ENCODE measurements at places on chromosomes 2 and 18.

DNA sequence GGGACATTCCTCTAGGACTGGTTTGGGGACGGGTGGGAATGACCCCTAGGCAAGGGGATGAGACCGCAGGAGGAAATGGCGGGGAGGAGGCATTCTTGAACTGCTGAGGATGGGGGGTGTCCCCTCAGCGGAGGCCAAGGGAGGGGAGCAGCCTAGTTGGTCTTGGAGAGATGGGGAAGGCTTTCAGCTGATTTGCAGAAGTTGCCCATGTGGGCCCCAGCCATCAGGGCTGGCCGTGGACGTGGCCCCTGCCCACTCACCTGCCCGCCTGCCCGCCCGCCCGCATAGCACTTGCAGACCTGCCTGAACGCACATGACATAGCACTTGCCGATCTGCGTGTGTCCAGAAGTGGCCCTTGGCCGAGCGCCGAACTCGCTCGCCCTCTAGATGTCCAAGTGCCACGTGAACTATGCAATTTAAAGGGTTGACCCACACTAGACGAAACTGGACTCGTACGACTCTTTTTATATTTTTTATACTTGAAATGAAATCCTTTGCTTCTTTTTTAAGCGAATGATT, 4.9 kb downstream of the INHBB start:
- H3K4me1 ChIP-seq: peaks cover 17% of the 10 kb centered on the region
- no peak for DNase-seq
- no peaks in the 10 kb centered on the region for H3K36me3 ChIP-seq
- no peak overlapping the region for H3K27ac ChIP-seq
- no peak overlapping the region for H3K4me3 ChIP-seq

- H3K27me3 ChIP-seq: no peaks in the 10 kb centered on the region
- H3K36me3 ChIP-seq: no peaks in the 10 kb centered on the region
- DNase-seq: peak; percentile 64
These were observed 114.7 kb downstream of the FAM210A start for GRCh38 chr18:13611601-13612195.

- H3K4me1 ChIP-seq: peaks cover 11% of the 10 kb centered on the region
- H3K4me3 ChIP-seq: peak within 1 kb of the TSS; percentile 45
- H3K36me3 ChIP-seq: no peaks in the 10 kb centered on the region
- no peaks in the 10 kb centered on the region for H3K27me3 ChIP-seq
These were observed at the start of gene CCDC141 for GRCh38 chr2:179049546-179050311. Gene CCDC141, minus strand, starts transcription at chr2:179050137. Its CDS starts 196 bp downstream, at chr2:179049941.

GRCh38 chr2:14932285-14932684, 299.8 kb downstream of the LRATD1 start:
- H3K4me3 ChIP-seq: no peak overlapping the region
- H3K27me3 ChIP-seq: no peaks in the 10 kb centered on the region
- H3K36me3 ChIP-seq: no peaks in the 10 kb centered on the region
- H3K4me1 ChIP-seq: no peaks in the 10 kb centered on the region
- no peak overlapping the region for H3K27ac ChIP-seq
- DNase-seq: no peak

DNA sequence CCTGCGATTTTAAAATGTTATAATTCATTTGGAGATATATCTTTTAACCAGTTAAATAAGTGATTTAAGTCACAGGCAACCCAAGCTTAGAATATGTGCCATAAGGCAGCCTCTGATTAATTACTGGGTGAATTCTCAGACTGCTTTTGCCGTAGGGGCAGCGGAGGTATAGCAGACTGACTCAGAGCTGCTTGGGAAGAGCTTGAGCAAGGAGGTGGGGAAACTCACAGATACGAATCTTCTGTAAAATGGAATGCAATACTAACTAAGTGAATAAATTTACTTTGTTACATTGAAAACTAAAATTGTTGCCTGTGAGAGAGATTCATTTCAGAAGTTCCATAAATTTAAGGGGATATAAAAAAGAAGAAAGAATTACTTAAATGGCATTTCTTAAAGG, 115.4 kb downstream of the KYNU start:
- H3K4me3 ChIP-seq: no peak overlapping the region
- H3K27ac ChIP-seq: no peak overlapping the region
- H3K4me1 ChIP-seq: no peaks in the 10 kb centered on the region
- H3K27me3 ChIP-seq: no peaks in the 10 kb centered on the region
- no peaks in the 10 kb centered on the region for H3K36me3 ChIP-seq
- no peak for DNase-seq

GRCh38 chr2:60602828-60603532, 49.5 kb upstream of the BCL11A start:
- H3K36me3 ChIP-seq: no peaks in the 10 kb centered on the region
- H3K27ac ChIP-seq: no peak overlapping the region
- H3K4me3 ChIP-seq: no peak overlapping the region

DNA sequence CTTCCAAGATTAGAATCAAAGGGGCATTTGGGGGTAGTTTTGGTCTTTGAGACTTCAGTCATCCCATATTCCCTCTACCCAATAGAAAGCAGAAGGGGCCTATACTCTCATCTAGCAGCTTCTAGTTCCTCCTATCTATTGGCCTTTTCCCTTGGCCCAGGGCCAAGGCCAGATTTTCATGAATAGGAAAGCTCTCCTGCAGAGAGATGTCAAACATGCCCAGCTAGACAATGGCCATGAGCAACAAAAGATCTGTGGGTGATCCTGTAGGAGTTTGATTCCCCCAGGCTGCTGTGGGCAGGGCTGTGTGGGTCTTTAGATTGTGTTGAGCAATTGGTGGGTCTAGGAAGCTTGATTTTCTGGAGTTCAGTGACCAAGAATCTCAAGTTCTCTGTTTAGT, 2.9 kb upstream of the ADCYAP1 start:
- H3K27me3 ChIP-seq: peaks cover 93% of the 10 kb centered on the region
- peaks cover 20% of the 10 kb centered on the region for H3K4me1 ChIP-seq
- no peak overlapping the region for H3K27ac ChIP-seq

DNA sequence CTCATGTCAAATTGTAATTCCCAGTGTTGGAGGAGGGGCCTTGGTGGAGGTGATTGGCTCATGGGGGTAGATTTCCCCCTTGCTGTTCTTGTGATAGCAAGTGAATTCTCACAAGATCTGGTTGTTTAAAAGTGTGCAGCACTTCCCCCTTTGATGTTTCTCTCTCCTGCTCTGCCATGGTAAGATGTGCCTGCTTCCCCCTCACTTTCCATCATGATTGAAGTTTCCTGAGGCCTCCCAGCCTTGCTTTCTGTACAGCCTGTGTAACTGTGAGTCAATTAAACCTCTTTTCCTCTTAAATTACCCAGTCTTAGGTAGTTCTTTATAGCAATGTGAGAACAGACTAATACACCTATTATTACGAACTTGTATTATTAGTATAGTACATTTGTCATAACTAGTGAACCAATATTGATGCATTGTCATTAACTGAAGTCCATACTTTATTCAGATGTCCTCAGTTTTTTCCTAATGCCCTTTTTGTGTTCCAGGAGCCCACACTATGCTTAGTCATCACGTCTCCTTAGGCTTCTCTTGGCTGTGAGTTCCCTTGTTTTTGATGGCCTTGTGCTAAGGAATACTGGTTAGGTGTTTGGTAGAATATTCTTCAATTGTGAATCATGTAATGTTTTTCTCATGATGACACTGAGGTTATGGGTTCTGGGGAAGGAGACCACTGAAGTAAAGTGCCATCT, 4.5 kb upstream of the MAP3K2 start:
- no peak for DNase-seq
- H3K27me3 ChIP-seq: no peaks in the 10 kb centered on the region
- no peak overlapping the region for H3K27ac ChIP-seq
- H3K36me3 ChIP-seq: no peaks in the 10 kb centered on the region
- H3K4me1 ChIP-seq: peaks cover 6% of the 10 kb centered on the region

DNA sequence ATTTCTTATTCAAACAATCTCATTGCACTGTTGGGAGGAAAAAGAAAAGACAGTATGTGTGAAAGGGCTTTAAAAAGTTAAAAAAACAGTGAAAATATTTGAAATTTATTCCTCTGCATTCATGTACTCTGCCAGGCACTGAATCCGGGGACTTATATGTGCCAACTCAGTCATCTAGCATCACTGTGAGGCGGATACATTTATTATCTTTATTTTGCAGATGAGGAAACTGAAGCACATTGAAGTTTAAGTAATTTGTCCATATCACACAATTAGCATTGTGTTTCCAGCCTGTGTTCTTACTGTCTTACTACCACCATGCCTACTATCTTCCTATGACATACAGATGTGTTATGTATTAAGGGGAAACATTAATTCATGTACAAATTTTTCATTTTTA, 1.8 kb downstream of the LCLAT1 start:
- H3K4me1 ChIP-seq: peaks cover 20% of the 10 kb centered on the region
- DNase-seq: no peak
- no peak overlapping the region for H3K4me3 ChIP-seq
- H3K36me3 ChIP-seq: no peaks in the 10 kb centered on the region
- H3K27ac ChIP-seq: peak overlapping the region; percentile 91

DNA sequence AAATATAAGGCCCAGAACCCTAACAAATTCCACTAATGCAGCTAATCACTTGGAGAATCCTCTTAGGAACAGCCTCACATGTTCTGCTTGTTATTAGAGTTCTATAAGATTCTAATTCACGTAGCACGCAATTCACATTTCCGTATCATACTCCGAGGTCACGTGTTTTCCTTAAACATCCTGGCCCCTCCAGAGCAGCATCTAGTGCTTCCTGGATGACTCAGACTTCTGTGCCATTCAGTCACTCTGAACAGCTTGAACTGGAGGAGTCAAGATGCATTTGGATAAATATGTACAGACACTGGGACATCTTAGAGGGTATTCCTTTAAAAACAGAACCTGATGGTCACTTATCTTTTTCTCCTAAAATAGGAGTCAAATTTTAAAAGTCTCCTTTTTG, 156.5 kb downstream of the MYO5B start:
- H3K27me3 ChIP-seq: peaks cover 17% of the 10 kb centered on the region
- no peak overlapping the region for H3K4me3 ChIP-seq
- no peak overlapping the region for H3K27ac ChIP-seq
- H3K36me3 ChIP-seq: no peaks in the 10 kb centered on the region

DNA sequence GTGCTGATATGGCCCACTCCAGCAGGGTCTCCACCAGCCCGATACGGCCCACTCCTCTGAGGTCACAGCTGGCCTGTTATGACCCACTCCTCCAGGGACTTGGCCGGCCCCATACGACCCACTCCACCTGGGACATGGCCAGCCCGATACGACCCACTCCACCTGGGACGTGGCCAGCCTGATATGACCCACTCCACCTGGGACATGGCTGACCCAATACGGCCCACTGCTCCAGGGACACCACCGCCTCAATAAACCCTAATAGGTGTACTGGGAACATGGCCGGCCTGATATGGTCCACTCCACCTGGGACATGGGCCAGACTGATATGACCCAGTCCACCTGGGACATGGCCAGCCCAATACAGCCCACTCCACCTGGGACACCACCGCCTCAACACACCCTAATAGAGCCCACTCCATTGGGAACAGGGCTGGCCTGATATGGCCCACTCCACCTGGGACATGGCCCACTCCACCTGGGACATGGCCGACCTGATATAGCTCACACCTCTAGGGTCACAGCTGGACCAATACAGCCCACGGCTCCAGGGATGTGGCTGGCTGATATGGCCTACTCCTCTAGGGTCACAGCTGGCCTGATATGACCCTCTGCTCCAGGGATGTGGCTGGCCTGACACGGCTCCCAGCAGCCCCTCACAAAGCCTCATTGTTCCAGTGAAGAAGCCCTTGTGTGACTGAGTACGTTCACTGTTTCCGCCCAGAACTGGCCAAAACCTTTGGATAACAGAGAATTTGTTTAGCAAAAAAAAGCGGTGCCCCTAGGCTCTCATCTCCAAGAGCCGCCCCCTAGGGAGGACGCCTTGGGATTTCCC, 245.6 kb downstream of the HDAC4 start:
- H3K27me3 ChIP-seq: no peaks in the 10 kb centered on the region
- peaks cover 67% of the 10 kb centered on the region for H3K36me3 ChIP-seq
- no peak for DNase-seq
- H3K27ac ChIP-seq: no peak overlapping the region

- no peaks in the 10 kb centered on the region for H3K36me3 ChIP-seq
- no peak overlapping the region for H3K4me3 ChIP-seq
- H3K4me1 ChIP-seq: no peaks in the 10 kb centered on the region
- H3K27ac ChIP-seq: no peak overlapping the region
- no peaks in the 10 kb centered on the region for H3K27me3 ChIP-seq
These were observed 72.3 kb downstream of the SH3YL1 start for GRCh38 chr2:191311-192190.

DNA sequence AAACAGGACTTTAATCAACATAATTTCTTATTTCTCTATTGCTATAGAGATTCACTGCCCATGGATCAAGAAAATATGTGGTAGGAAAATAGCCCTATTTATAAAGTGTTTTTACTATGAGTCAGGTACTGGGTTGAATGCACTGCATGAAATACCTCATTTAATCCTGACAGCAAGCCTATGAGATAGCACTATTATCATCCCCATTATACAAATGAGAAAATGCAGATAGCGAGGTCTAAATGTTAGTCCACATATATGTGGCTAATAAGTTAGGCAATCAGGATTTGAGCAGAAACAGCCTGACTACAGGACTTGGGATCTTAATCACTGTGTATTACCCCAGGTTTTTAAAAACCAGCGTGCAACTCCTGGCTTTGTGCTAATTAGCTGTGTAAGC, 8.5 kb upstream of the LYPD1 start:
- H3K4me3 ChIP-seq: no peak overlapping the region
- no peak overlapping the region for H3K27ac ChIP-seq
- no peaks in the 10 kb centered on the region for H3K36me3 ChIP-seq
- H3K4me1 ChIP-seq: no peaks in the 10 kb centered on the region

- H3K4me1 ChIP-seq: no peaks in the 10 kb centered on the region
- DNase-seq: no peak
- H3K27me3 ChIP-seq: no peaks in the 10 kb centered on the region
- H3K27ac ChIP-seq: no peak overlapping the region
- H3K4me3 ChIP-seq: no peak overlapping the region
These were observed 23.2 kb upstream of the SLC20A1 start for GRCh38 chr2:112622528-112622849.

GRCh38 chr2:62604336-62604735, 98.3 kb upstream of the TMEM17 start:
- no peaks in the 10 kb centered on the region for H3K36me3 ChIP-seq
- H3K4me3 ChIP-seq: no peak overlapping the region
- H3K27ac ChIP-seq: no peak overlapping the region

- H3K4me3 ChIP-seq: no peak overlapping the region
- no peak overlapping the region for H3K27ac ChIP-seq
- DNase-seq: no peak
- no peaks in the 10 kb centered on the region for H3K27me3 ChIP-seq
- H3K4me1 ChIP-seq: no peaks in the 10 kb centered on the region
These were observed 315.0 kb upstream of the SLC39A10 start for GRCh38 chr2:195342061-195342460.

DNA sequence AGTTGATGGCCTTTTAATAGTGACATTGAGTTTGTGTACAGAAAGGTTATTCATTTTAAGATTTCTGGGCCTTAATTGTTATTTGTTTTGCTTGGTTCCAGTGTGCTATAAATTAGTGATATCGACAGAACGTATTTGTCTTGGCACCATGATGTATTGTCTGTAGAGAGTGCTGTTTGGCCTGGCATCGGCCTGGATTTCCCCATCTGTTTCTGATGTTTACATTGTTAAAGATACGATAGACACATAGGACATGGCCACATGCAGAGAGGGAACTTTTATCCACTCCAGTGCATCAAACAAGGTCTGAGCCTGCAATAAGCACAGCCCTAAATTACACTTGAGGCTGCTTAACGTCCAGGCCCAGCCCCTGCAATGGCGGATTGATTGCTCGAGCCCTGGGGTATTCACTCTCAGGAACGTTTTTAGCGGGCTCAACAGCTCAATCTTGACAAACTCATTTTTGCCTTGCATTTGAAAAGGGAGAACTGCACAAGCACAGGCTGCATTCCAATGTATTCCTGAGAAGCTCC, 144.7 kb downstream of the SLC4A3 start:
- no peaks in the 10 kb centered on the region for H3K4me1 ChIP-seq
- no peak overlapping the region for H3K27ac ChIP-seq
- DNase-seq: no peak
- H3K36me3 ChIP-seq: no peaks in the 10 kb centered on the region

All from heart right ventricle (tissue), 16 donors.